ENCODE measurements at places on chromosomes 6 and 20.

- DNase-seq: no peak
Measured at GRCh38 chr6:47248446-47248845, 61.3 kb downstream of the TNFRSF21 start.

DNA sequence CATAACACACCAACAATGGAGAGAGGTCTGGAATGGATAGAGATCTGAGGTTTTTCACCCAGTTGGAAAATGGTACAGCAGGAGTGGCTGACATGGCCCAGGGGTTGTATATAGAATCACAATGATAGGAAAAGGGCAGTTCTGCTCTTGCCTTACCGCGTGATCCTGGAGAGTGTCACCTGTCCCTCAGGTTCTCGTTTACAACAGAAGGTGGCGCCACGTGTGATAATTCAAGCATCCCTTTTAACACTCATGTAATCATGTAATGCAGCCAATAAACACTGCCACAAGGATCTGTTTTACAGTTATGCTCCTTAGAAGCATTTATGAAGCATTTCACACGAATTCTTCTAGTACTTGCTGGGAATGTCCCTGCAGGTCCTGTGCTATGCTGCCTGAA is 12.9 kb upstream of the WFDC2 start:
- peak; percentile 23 for DNase-seq

GRCh38 chr6:5531853-5532375 is 270.6 kb downstream of the FARS2 start:
- no peak for DNase-seq

- DNase-seq: no peak
Measured at GRCh38 chr20:35334311-35335101, 42.3 kb upstream of the FAM83C start.

GRCh38 chr6:106426250-106426970 is 65.9 kb downstream of the CRYBG1 start:
- no peak for DNase-seq

DNA sequence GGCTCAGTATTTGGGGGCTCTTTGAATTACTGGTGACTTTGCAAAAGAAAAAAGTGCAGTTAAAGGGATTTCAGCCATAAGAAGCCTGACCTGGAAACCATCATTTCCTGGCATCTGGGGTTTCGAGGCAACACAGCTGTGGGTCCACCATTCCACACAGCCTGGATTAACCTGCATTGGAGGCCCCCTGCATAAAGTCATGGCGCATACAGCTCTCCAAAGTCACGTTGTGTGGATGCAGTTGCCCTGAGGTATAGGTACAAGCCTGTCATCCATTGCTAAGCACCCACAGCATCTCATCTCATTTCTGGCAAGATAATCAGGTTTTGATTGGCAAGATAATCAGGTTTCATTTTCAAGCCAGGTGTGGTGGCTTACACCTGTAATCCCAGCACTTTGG is 54.5 kb upstream of the TAGAP start:
- no peak for DNase-seq

DNA sequence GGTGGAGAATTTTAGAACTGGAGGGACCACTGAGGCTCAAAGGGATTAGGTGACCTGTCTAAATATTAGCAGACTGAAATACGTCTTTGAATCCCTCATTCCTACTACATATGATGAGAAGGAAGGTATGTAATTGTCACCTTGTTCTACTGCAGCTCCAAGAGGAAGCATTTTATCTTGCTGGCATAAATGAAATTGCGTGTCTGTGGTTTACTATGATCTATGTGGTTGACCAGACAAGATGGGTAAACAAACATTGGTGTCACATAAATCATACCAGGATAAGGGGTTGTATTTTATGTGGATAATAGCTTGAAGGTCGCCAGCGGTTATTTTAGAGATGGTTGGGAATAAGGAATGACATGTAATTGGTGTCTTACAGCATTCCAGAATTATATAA is 78.2 kb downstream of the LAMA4 start:
- DNase-seq: no peak

DNA sequence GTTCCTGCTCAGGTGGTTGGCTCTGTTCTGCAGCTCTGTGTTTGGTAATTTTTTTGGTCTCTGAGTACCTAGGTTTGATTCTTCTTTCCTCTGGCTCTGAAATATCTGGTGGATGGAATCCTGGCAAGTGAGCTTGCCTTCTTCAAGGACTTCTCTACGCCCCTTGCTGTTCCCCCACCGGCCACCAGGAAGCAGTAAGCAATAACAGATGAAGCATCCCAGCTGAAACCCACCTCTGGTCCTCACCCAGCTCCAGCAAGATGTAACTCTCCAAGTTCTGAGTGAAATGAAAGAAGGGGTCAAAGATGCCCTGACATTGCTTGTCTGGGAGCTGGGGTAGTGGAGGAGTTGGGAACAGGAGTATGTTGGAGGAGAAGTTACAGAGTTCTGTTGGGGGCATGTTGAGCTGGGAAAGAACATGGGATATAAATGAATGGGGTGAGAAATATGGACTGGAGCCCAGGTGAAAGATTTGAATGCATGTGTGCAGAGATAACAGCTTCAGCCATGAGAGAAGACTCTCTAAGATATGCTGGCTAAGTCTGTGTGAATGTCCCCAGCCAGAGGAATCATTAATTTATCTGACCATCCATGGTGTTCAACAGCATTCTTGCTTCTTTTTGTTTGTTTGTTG is 51.3 kb upstream of the GLP1R start:
- DNase-seq: peak; percentile 43

DNA sequence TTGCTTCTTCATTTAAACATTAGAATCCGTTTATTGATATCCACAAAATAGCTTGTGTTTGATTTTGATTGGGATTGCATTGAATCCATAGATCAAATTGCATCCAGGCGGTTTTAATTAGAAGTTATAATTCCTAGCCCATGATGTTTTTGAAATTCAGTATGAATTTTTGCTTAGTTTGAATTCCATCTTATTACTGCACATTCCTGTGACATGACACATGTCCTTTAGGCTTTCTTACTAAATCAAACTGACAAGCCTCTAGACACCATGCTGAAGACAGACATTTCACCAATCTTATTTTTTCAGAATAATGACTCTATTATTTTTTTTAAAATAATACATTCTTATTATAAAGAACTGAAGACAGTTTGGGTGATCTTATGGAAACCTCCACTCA is 21.4 kb upstream of the PI16 start:
- no peak for DNase-seq

- DNase-seq: no peak
Measured at GRCh38 chr6:13049666-13050254, 278.6 kb downstream of the TBC1D7 start.
